ENCODE measurements at places on chromosomes 2 and 18.

- no peak for DNase-seq
These were observed 58.4 kb upstream of the ITGB6 start for GRCh38 chr2:160258492-160258805.

DNA sequence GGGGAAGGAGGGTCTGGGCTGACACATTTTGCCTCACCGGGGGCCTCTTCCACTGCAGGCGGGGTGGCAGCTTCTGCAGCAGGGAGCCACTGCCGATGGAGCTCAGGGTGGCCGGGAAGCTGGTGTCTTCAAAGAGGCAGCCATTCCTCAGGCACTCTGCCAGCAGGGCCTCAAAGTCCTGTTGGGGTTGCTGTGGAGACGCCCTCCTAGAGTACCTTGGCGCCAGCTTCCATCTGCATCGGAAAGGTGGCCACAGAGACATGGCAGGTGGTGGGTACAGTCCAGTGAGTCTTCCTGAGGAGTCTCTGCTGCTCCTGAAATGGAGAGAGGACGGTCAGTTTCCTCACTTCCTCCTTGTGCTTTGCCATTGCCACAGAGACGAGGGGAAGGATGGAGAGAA is 12.1 kb downstream of the CAPN14 start:
- peak; percentile 50 for DNase-seq

DNA sequence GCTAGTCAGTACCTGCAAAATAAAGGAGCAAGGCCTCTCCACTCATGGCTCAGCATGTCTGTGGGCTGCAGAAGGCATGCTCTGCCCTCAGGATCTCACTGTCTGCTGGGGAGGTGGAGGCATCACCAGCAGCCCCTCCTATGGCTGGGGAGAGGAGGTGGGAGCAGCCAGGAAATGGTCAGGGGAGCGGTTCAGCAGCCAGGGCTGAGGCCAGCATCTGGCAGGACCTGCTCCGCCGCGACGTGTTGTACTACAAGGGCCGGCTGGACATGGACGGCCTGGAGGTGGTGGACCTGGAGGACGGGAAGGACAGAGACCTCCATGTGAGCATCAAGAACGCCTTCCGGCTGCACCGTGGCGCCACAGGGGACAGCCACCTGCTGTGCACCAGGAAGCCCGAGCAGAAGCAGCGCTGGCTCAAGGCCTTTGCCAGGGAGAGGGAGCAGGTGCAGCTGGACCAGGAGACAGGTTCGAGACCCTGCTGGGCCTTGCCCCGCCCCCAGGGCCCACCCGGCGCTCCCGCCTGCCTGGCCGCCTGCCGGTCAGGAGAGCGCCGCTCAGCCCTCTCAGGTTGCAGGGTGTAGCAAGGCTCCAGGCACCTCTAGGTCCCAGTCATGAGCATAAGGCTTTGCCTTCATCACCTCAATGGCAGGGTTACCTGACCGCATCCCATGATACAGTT is 49.0 kb downstream of the FAM168B start:
- DNase-seq: no peak

GRCh38 chr2:43100362-43100882 is 126.0 kb downstream of the ZFP36L2 start:
- no peak for DNase-seq

GRCh38 chr18:32383050-32383819 is 87.4 kb downstream of the GAREM1 start:
- no peak for DNase-seq

- DNase-seq: no peak
These were observed 24.7 kb upstream of the NT5C1B start for GRCh38 chr2:18614041-18614440.

Measured in DMS 273 treated with DMSO at 0.1 percent for 48 hours (cell line).